ENCODE measurements at places on chromosomes 2 and 18.

- no peak for DNase-seq
These were observed 514.0 kb downstream of the GALR1 start for GRCh38 chr18:77763530-77764145.

- DNase-seq = no peak
These were observed 13.5 kb upstream of the DOK6 start for GRCh38 chr18:69387186-69387585.

DNA sequence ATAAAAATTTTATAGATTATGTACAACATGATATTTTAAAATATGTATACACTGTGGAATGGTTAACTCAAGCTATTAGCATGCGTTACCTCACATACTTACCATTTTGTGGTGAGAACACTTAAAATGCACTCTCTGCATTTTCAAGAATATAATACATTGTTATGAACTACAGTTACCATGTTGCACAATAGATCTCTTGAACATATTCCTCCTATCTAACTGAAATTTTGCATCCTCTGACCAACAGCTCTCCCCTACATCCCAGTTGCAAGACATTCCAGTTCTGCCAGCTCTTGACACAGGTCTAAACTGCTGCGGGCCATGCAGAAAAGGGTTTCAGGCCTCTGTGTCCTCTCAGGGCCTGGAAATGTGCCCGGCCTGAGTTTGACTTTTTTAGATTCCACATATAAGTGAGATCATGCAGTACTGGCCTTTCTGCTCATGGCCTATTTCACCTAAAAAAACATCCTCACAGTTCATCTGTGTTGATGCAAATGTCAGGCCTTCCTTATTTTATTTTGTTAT lies 113.7 kb downstream of the CDCA7 start:
- no peak for DNase-seq

GRCh38 chr2:33746208-33746800 lies 147.2 kb upstream of the FAM98A start:
- no peak for DNase-seq

DNA sequence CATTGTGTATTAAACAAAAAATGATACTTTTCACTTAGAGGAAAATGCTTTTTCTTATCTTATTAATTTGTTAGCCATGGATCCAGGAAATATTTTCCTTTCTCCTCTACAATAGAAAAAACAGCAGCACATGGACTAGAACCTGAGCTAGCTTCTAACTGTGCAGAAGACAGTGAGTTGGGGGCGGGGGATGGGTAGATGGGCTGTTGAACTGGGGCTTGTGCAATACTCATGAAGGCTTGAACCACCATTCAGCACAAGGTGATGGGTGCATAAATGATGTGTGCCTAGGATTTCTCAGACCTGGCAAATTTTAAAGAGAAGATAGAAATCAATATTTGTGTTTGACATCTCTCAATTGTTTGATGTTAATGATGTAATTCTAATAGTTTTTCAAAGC lies 42.0 kb downstream of the COL5A2 start:
- DNase-seq = no peak

- no peak for DNase-seq
These were observed 183.1 kb downstream of the PID1 start for GRCh38 chr2:229087843-229088516.

DNA sequence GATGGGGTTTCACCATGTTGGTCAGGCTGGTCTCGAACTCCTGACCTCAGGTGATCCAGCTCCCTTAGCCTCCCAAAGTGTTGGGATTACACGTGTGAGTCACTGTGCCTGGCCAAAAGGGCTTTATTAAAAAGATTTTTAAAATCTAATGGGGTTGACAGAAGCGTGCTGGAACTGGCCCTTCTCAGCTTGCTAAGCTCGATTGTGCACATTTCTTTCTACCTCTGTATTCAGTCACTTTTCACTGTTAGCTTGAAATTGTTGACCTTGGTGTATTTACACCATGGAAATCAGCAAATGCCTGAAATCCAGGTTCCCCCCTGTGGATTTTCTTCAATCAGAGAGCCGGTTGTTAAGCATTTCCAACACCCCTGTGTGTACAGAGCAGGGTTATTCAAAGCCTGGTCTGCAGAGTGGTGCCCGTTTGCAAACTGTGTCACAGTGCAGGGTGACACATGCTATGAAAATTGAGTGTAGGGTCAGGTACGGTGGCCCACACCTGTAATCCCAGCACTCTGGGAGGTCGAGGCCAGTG lies 140.2 kb downstream of the TGIF1 start:
- DNase-seq = no peak

- DNase-seq = no peak
These were observed 8.4 kb upstream of the GPC1 start for GRCh38 chr2:240426845-240427721.

DNA sequence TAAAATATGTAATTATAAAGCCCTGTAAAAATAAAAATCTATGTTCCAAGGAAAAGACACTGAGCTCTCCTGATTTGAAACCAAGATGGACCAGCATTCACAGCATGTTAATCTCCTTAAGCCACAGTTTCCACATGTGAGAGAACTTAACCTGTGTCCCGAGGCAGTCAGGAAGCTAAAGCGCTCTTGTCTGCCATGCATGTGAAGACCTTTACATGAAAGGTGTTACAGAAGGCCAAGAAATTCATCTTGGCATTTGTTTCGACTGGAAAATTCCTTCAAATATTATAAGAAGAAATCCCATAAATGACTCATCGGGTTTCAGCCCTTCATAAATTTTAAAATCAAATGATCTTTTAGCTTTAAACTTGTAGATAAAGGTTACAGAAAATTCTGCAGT lies 328.6 kb downstream of the CDH2 start:
- DNase-seq = no peak

GRCh38 chr18:63161032-63161760 lies 158.4 kb downstream of the BCL2 start:
- no peak for DNase-seq

GRCh38 chr2:164609790-164610189 lies 11.5 kb downstream of the GRB14 start:
- DNase-seq = no peak

GRCh38 chr2:72780477-72780876 lies 45.4 kb downstream of the EXOC6B start:
- DNase-seq = no peak

DNA sequence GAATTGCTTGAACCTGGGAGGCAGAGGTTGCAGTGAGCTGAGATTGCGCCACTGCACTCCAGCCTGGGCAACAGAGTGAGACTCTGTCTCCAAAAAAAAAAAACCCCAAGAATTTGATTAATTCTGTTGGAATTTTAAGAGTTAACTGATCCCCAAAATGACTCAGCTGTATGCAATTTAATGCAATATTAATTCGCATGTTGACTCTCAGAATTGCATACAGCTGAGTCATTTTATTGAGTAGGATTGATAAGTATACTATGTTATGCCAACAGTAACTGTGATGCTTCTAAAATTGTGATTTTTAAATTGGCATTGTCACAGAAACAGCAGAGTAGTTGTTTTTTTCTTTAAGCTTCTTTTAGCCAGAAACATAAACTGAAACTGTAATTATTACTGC lies 19.6 kb downstream of the MSH2 start:
- DNase-seq = no peak

DNA sequence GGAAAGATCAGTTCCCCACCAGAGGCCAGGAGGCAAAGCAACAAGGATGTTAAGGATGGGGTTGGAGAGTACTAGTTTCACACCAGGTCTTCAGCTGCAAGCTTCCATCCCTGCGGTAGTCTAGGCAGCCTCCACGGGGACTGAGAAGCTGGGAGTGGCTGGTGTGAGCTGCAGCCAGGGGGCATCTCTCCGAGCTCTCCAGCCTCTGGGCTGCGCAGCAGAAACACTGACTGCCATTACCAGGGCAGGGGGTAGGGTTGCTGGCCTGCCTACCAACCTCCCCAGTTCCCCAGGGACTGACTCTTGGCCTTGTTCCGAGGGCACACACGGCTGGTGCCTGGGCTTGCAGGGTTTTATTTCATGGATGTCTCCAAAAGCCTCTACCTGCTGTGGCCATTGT lies 15.9 kb downstream of the GATA6 start:
- no peak for DNase-seq
